ENCODE measurements at places on chromosomes 5 and 9.

- no peak for DNase-seq
Measured at GRCh38 chr5:58628626-58629025, 45.8 kb downstream of the RAB3C start.

DNA sequence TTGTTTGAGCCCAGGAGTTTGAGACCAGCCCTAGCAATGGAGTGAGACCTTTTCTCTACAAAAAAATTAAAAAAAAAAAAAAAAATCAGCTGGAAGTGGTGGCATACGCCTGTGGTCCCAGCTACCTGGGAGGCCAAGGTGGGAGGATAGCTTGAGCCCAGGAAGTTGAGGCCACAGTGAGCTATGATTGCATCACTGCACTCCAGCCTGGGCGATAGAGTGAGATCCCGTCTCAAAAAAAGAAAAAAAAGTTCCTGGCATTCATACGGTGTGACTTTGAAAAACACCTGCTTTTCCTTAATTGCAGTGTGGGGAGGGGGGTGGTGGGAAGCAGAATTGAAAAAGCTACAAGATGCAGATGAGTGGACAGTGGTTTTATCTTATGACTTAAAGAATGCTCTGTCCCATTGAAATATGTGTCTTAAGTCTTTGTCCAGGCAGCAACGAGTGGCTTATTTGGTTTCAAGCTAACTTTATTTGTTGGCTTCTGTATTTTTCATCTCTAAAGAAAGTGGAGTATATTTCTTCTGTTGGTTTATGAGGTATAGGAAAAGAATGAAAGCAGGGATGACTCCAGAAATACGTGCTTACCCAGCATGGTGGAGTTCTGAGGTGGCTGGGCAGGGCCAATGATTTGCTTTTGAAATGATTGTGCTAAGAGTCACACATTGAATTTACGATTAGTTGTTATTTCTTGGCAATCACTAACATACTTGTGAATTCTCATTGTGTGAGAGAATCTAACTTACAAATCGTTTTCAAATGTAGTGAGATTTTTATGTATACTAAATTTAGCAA, 27.8 kb downstream of the ROPN1L start:
- DNase-seq = no peak

DNA sequence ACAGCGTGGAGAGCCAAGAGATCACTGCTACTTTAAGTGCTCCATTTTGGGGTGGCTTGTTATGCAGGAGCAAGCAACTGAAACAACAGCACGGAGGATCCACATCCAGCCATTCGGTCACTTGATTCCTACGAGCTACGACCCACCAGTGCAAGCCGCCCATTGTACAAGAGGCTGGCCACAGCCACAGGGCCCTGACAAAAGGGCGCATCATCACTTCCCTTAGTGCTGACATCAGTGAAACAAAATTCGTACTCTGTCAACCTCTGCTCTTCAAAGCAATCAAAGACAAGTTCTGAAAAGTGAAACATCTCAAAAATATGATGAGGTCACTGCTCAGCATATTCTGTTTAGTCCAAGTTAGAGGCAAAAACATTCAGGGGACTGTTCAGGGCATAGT, 168.4 kb downstream of the GADD45G start:
- DNase-seq = no peak

- DNase-seq = no peak
Measured at GRCh38 chr5:102858221-102858620, 103.1 kb downstream of the PAM start.

DNA sequence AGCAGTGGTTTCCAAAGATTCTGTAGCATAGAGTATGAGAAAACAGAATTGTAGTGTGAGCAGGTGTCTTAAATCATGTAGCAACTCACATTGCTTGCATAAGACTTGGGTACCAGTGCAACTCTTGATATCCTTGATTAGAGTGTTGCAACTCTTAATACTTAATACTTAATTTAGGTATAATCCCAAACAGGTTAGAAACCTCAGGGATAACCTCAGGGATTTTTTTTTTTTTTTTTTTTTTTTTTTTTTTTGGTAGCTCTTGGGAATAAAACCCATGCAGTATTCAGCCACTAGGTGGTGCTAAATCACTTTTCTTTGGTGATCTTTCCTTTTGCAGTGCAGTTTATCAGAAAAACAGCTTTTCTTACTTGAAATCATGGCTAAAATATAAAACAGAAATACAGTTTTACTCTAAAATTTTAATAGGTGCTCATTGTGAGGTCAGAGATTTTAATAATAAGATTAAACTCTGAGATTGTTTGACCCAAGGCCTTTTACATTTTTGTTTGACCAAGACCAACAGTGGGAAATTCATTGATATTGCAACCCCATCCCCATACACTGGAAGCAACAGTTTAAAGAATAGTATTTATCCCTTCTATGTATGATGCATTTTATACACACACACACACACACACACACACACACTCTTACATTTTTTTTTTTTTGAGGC, 55.3 kb downstream of the ERAP1 start:
- no peak for DNase-seq
